Activated CD4-positive, alpha-beta T cell treated with anti-CD3 and anti-CD28 coated beads for 48 hours (primary cell): ENCODE measurements at places on chromosomes 3 and 15.

DNA sequence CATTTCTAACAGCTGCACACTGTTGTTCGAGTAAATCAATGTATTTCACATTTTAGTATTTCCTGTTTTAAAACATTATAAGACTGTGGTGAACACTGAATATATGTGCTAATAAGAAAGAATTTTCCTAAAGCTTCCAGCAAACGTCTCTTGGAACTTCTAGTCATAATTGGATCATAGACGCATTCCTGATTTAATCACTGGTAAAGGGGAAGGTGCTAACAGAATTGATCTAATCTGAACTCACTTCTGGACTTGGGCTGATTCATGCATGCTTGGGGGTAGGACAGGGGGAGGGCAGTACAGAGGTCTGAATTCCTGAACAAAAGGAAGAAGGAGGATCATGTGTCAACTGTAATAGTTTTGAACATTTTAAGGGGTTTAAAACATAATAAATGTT is 7.3 kb upstream of the LEKR1 start:
- DNase-seq = no peak

- DNase-seq = no peak
Measured at GRCh38 chr15:24633082-24633481, 42.5 kb upstream of the NPAP1 start.

DNA sequence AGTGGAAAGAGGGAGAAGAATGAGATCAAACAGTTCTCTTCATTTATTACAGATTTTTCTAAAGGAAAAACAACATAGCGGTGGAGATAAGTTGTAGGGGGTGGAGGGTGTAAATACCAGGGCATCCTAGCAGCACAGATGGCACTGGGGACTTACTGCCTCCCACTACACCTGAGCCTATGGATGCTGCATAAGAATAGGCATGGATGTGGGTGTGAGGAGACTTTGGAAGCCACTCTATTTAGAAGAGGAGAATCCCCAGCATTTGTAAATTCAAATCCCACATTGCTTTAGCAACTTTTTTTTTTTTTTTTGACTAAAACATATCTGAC is 27.4 kb upstream of the IL1RAP start:
- no peak for DNase-seq

DNA sequence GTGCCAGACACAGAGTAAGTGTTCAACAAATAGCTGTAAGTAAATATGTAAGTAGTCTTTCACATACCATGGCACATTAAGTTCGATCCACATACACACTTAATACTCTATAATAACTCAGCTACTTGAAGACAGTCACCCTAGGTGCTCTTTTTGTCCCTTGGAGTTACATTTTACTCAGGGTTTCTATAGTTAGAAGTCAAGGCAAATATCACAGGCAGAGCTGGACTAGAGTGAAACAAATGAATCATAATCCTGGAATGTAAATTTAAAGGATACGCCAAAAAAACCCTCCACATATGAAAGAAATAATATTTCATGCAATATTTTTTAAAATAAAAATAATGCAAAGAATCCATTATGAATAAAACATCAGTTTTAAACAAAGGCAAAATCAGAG is 461.8 kb downstream of the MAGI1 start:
- DNase-seq = no peak

GRCh38 chr3:109152320-109152719 is 15.8 kb downstream of the C3orf85 start:
- no peak for DNase-seq

DNA sequence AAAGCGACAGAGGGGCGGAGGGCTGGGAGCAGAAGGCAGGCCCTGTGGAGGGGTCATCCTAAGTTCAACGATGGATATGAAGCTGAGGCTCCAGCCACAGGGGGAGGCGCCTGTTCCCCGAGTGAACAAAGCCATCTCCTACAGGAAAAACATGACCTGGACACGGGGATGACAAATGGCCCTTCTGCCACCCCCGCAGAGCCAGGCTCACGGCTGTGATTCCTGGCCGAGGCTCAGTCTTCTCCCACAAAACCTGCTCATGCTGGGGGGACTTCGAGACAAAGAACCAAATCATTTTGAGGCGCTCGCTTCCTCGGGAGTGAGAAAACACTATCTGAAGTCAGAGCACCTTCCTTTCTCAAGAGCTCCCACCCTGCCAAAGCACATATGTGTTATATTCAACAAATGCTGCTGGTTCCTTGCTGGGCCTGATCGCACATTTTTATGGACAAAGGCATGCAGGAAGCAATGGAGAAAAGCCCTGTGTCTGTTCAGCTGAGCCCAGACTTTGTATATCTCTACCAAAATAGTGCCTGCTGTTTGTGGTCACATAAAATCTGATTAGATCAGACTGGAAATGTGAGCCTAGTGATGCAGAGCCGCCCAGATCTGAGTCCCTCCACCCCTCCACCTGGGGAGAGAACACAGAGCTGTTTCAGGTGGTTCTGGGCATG is 5.6 kb downstream of the RBP1 start:
- DNase-seq = no peak

DNA sequence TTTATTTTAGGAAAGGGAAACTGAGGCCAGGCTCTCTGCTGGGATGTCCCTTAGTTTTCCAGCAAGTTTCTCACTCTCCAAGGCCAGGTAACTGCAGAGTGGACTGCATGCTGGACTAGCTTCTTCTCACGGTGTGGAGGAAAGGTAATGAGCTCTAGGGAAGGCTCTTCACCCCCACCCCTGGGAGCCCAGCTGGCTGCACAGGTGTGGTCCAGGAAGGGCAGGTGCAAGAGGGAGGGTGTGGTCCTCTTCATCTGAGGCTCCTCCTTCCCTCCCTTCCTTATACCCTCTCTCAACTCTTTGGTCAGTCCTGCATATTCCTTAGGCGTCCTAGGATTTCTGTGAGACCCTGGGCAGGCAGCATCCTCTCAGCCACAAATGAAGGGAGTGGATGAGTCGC is 33.9 kb downstream of the RNU5B-1 start:
- no peak for DNase-seq

GRCh38 chr3:69191516-69191915 is 69.1 kb upstream of the LMOD3 start:
- no peak for DNase-seq

- no peak for DNase-seq
Measured at GRCh38 chr3:109241459-109242186, 74.7 kb downstream of the DPPA2 start.

- no peak for DNase-seq
Measured at GRCh38 chr3:61627768-61628185, 66.4 kb downstream of the PTPRG start.
